Activated CD8-positive, alpha-beta memory T cell treated with anti-CD3 and anti-CD28 coated beads for 4 hours (primary cell): ENCODE measurements at places on chromosomes 16 and 17.

DNA sequence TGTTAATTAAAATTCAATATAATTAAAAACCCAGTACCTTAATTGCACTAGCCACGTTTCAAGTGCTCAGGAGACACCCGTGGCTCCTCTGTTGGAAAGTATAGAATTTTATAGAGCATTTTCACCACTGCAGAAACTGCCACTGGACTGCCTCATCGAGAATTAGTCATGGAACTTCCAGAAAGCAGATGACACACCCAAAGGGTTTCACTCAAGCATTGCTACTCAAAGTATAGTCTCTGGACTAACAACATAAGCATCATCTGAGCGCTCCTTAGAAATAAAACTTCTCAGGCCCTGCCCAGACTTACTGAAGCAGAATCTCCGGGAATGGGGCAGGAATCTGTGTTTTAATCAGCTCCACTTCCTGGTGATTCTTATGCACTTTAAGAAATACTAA lies 63.5 kb upstream of the GPR139 start:
- DNase-seq = no peak

GRCh38 chr17:41581366-41582060 lies 5.2 kb downstream of the KRT14 start:
- no peak for DNase-seq

DNA sequence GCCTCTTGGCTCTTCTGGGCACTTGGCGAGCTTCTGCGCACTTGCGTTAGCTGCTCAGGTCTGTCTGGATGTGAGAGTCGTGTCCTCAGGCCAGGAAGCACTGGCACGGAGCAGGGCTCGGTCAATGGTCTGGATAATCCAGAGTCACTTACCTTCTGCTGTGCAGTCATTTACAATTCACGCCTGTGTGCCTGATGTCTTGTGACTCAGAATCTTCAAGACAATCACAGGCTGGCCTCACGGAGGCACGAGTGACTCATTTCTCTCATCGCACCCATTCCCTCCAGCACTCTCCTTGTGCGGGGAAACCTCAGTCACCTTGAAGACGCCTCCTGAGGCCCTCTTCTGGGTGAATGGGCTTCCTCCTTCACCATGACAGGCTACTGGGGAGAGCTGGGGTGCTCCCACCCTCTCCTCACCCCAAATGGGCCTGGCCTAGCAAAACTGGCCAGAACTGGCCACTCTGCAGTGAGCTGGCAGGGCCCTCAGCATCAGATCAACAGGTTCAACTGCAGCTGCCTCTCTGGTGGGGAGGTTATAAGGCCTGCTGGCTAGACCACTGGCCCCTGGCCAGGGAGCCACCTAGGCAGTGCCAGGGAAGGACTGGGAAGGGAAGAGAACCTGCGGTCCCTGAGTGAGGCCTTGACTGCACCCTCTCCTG lies 1.9 kb upstream of the CAPN15 start:
- peak; percentile 65 for DNase-seq

DNA sequence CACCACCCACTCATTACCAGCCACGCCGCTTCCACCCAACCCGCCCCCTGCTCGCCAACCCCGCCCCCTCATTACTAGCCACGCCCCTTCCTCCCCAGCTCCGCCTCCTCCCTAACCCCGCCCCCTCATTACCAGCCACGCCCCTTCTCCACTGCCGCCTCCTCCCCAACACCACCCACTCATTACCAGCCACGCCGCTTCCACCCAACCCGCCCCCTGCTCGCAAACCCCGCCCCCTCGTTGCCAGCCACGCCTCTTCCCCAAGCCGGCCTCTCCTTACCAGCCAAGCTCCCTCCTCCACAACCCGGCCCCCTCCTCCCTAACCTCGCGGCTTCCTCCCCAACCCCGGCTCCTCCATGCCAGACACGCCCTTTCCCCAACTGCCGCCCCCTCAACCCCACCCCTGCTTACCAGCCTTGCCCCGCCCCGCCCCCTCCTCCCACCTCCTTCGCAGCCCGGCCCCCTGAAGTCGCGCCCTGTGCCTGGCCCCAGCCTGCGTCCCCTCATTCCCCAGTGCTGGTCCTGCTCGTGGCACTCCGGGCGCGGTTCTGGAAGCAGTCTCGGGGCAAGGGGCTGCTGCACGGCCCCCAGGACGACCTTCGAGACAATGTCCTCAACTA lies 7.3 kb downstream of the SLC22A31 start:
- no peak for DNase-seq

DNA sequence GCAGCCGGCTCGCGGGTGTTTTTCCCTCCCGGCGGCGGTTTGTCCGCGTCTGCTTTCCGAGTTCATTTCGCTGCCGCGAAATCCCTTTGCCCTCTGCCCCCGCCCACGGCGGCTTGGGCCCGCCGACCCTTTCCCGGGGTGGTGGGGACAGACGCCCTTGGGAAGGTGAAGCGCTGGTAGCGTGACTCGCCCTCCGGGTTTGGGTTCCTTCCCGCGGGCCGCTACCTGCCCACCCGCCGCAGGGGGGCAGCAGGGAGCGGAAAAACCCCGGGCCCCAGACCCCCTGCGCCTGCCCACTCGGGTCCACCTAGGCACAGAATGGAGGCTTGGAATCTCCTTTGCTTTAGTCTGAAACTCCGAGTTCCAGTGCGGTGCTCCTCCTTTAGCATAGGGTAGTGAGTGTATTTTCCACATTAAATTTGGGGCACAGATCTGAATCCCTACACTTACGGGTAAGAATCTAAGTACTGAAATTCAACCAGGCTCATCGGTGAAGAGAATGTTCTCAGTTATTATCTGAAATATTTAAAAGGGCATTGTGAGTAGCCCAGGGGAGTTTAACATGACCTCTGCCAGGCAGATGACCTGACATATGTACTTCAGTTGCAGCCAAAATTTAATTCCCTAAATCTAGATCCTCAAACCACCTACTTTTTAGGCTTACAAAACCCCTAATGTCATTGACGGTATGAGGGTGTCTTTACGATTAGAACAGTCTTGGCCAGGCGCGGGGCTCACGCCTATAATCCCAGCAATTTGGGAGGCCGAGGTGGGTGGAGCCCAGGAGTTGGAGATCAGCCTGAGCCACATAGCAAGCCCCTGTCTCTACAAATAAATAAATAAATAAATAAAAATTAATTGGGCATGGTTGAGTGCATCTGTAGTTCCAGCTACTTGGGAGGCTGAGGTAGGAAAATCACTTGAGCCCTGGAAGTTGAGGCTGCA lies 1.0 kb downstream of the NME2 start:
- peak; percentile 36 for DNase-seq

DNA sequence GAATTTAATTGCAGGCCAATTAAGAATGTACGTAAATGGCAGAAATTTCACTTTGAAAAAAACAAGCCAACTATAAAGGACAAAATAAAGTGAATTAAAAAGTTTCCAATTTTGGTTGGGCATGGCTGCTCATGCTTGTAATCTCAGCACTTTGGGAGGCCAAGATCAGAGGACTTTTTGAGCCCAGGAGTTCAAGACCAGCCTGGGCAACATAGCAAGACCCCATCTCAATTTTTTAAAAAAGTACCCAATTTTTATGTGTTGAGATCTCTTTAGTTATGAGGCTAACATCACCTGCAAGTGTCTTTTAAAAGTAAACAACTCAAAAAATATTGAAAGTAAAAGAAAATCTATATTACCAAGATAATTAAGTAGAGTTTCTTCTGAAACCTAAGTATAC lies 25.9 kb downstream of the GNA13 start:
- DNase-seq = no peak

DNA sequence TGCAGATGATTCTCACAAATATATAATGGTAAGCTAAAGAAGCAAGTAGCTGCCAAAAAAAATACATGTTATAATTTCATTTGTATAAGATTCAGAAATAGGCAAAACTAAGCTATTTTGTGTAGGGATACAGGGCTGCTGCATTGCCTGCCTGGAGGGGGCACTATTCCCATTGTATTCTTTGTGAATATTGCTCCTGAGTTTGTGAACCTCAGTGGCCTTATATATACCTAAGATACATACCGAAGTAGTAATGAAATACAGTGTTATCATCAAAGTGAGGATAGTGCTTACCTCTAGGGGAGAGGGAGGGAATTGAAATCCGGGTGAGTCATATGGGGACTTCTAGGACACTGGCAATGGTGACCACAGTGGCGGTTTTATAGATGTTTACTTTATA lies 53.5 kb downstream of the C17orf58 start:
- no peak for DNase-seq

GRCh38 chr17:63694950-63695773 lies 4.8 kb downstream of the LIMD2 start:
- DNase-seq = no peak

DNA sequence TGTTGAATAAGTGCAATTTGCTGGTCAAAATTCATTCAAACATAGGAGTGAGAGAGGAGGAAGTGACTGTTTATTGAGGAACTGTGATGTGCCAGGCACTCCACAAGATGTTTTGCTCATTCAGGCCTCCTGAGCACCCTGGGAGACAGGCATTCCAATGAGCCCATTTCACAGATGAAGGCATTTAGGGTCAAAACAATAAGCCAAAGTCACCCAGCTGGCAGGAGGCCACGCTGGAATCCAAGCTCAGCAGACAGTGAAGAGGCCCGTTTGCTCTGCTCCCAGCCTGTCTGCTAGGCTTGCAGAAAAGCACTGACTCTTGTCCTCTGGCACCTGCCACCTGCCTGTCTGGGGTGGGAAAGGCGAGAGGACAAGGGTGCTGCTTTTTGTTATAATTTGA lies 10.1 kb upstream of the SLC25A39 start:
- no peak for DNase-seq

GRCh38 chr16:46974352-46974751 lies 878 bp upstream of the DNAJA2 start:
- no peak for DNase-seq

GRCh38 chr17:13099089-13099735 lies 81.4 kb upstream of the ELAC2 start:
- DNase-seq = no peak

DNA sequence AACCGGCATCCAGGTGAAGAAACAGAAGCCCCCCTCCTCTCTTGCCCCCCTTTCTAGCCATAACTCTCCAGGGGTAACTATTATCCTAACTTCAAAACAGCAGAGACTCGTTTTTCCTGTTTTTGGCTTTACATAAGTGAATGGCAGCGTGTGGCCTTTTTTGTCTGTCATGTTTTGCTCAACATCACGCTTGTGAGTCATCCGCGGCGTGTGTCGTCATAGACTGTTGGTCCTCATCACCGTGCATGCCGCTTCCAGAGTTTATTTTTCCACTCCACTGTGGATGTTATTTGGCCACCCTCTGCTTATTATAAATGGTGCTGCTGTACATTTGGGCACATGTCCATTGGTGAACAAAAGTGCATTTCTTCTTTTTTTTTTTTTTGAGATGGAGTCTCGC lies 52.6 kb downstream of the ERN1 start:
- no peak for DNase-seq

GRCh38 chr17:38697061-38697820 lies 7.8 kb upstream of the MLLT6 start:
- DNase-seq = no peak

DNA sequence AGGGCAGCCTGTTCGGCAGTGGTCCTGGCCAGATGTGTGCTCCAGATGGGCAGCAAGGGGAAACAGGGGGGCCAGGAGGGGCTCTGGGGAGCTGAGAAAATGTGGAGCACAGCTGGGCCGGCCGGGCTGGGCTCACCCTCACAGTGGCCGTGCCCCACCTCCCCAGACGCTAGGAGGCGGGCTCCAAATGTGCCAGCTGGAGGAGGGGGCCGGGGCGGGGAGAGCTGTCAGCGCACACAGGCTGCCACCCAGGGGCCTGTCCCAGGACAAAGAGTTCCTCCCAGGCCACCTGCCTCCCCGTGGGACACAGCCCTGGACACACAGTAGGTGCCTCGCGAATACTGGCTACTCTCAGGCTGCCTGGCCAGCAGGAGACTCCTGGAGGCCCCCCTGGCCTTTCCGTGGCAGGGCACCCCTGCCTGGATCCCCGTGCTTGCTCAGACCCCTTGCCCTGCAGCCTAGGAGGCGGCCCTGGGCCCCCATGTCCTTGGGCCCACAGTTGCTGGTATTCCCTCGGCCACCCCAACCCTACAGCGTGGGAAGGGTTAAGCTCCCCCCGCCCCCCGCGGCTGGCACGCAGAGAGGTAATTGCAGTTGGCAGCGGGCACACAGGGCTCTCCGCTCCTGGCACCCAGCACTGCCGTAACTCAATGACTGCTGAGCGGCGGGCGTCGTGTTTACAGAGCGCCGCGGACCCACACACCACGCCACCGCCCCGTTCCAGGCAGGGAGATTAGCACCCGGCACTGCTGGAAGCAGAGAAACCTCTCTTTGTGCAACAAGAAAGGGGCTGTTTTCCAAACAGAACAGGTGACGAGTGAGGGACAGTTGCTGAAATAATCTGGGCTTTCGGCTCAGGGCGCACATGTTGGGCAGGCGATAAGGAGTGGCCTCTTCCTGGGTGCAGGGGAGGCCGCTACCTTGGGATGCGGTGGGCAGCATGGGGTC lies 32.2 kb downstream of the BAHCC1 start:
- no peak for DNase-seq

GRCh38 chr16:35440875-35441274 lies 1981.5 kb downstream of the TP53TG3F start:
- DNase-seq = no peak

DNA sequence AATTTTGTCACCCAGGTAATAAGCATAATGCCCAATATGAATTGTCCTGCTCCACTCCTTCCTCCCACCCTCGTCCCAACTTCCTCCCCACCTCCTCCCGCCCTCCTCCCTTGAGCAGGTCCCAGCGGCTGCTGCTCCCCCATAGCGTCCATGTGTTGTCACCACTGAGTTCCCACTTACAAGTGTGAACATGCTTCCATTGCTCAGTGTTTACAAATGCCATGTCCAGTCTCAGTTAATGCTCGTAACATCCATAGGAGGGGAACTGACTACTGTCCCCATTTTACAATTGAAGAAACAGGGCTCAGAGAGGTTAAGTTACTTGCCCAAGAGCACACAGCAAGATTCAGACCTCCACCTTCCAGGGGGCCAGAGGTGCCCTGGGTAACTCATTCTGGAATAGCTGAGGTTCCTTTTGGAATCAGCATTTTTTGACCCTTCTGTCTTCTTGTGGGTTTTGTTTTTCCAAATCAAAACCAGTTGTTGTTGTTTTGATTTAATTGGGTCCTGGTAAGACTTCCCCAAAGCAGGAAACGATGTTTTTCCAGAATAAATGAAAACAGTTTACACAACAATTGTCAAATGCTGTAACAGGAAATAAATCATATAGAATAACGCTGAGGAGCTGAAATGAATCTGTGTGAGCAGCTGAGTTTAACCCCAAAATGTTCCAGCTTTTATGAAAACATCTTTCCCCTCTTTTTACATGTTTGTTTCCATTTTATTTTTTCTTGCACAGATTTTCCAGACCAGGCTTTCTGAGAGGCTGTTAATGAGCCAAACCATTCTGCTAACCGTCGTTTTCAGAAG lies 73.9 kb downstream of the ZDHHC7 start:
- no peak for DNase-seq

DNA sequence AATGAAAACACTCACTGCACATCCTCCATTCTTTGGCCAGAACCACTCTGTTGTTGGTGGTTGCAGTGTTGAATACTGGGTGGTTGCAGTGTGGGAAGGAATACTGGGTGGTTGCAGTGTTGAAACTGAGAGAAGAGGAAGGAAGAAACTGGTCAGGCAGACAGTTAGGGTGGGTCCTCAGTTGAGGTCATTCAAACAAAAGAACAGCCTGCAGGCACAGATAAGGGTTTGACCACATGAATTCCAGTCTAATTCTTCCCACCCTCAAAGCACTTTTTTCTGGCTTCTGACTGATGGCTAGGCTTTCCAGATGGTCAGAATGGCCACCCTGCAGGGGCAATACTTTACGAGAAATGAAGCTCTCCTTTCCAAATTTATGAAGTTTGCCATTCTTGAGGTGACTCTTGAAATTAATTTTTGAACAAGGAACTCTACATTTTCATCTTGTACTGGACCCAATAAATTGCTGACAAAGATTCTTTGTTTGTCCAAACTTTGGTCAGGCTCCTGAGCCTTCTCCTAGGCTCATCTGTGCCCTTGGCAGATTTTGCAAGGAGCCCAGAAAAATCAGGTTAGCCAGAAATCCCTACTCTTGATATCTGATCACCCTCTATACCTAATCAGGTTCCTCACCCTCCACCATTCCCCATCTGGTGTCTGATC lies 596.6 kb upstream of the CDH5 start:
- DNase-seq = no peak
